ENCODE measurements at places on chromosomes 3 and 15.

DNA sequence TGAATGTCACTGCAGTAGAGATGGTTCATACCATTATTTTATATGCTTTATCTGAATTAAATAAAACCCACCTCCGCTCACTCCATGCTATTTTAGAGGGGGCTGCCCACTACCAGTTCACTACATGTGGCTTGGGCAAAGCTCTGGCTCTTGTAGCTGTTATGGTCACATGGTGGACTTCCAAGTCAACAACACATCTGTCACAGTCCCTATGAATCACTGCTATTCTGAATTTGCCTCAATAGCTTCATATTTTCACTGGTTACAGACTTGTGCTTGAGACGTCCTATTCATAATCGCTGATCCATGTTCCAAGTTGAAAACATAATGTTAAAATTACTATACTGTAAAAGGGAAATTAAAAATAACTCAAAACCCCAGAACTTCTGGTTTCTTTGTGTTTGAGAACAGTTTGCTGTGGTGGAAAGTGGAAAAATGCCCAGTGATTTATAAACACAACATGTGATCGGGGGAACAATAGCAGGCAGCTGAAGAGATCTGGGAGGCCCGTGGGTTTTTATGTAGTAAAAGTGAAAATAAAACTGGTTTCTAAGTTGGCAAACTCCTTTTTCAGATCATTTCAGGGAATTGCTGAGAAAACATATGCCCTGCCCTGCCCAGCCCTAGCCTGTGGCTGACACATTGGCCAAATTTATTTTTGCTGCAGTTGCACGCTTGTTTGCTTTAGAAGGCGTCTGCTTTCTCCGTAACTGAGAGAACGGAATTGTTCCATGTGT is 128.8 kb upstream of the PRR23C start:
- no peak for DNase-seq

GRCh38 chr3:134477938-134478337 is 7.8 kb downstream of the ANAPC13 start:
- no peak for DNase-seq

DNA sequence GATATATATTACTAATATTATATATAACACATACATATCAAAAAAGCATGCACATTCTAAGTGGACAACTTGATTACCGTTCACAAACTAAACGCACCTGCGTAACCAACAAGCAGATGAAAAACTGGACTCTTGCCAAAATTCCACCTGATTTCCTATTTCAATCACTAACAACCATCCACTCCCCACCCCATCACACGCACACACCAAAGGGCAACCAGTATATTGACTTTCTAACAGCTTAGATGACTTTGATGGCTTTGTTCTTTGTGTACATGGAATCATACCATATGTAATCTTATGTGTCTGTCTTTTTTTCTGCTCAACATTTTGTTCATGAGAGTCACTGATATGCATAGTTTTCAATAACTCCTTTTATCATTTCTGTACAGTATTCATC is 496.8 kb upstream of the ARRDC4 start:
- no peak for DNase-seq

DNA sequence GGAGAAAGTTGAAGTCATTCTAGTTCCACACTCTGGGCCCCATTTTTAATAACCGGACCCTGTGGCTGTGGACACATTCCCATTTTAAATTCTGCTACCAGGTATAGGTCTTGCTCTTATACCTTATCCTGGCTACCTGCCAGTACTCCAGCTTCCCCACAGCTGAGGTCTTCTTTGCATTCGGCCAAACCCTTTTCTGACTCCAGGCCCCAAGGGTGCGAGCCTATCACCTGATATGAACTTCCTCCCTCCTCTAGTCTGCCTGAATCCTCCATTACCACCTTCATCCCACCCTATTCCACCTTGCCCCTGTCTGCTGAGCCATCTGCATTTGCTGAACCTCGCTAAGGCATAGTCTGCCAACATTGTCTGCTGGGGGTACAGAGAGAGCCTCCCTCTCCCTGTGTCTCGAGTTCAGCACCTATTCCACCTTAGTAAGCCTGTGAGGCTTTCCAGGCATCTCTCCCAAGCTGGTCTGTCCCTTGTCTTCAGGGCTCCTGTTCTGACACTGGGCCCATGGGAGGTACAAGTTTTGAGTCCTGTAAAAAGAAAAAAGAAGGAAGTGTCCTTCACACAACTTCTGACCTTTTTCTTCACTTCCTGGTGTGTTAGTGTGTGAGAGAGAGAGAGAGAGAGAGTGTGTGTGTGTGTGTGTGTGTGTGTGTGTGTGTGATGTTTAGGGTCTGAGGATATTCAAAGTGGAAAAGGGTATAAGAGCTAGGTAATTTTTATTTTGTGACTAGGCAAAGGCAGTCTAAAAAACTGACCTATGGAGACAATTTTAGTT is 27.0 kb downstream of the PDE8A start:
- DNase-seq: no peak

DNA sequence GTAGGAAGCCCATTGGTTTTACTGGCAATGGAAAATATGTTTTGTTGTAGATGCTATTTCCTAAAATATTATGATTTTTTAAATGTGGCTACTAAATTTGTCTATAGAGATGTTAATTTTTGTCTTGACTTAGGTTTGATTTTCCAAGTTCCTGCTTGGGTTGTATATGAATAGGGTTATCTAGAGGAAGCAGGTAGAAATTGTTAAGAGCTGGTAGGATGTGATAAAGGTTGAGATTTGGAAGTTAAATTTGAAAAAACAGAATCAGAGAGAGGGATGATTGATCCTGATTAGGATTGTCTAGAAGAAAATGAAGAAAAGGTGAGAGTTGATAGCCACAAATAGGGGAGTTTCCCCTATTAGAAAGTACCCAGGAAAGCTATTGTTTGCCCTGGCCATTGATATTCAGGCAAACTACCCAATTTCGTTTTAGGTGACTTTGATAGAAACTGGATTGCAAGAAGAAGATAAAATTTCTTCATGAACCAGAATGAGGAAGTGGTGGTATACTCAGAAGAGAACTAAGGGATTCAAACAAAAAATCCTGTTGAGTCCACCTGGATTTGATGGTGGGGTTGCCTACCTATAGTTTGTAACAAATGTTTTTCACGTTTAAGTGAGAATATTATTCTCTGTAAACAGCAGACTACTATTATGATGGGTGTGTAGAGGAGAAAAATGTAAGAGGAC is 91.2 kb upstream of the PHLDB2 start:
- no peak for DNase-seq

GRCh38 chr3:178201714-178202113 is 334.5 kb upstream of the KCNMB2 start:
- DNase-seq: no peak

DNA sequence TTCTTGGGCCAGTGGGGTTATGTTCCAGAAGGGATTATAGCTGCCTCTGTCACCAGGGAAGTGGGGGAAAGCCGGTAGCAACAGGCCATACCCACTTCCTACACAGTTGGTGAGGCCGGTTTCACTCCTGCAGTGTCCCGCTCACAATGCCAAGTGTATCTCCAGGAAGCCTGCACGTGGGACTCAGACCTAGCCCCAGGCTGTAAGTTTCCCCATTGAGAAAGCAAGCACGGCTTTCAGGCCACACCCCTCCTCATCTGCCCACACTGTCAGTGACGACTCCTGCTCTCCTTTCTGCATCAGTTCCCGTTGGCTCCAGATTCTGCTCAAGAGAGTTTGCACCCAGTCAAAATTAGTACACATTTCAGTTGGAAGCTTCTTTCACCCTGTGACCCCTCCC is 51.6 kb upstream of the CPOX start:
- no peak for DNase-seq

DNA sequence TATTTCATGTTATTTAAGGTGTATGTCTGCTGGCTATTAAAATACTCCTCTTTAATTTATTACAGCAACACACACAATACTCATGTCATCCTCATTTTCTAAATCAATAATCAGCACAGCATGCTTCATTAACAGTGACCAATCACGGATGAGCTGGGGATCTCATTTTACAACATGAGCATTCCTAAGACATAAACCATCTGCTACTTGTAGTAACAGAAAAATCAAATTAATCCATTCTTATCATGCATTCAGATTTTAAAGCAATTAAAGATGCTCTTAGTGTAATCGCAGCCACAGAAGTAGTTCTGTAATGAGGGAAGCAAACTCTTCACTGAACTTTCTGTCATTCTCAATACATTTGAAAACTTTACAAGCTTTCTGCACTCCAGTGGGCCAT is 191.1 kb downstream of the TBC1D5 start:
- DNase-seq: no peak

DNA sequence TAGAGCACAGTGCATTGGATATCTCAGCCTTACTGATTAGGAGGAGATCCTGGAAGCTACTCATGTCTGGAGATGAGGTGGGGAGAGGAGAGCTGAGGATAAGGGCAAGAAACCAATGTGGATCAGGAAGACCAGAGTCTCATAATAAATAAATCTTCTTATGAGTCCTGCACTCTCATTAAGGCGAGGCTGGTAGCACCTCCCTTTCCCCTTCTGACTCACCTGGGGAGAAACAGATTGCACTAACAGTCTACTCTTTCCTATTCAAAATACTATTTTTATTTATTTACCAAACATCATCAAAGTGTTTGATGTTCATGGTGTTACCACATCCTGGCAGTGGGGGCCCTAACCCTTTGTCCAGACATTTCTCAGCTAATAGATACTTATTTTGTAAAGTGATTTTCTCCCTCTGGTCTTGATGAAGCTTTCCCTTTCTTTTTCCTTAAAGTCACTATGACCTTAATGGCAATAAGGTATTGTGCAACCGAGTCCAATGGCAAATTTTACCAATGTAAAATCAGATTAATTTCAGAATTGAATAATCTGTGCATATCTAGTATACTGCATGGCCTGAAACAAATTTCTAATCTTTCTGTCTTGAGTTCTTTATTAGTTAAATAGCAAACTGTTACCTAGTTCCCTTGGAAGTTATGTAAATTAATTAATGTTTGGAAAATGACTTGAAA is 81.1 kb downstream of the IQCH start:
- no peak for DNase-seq

GRCh38 chr15:63251701-63252100 is 25.7 kb upstream of the APH1B start:
- DNase-seq: no peak

DNA sequence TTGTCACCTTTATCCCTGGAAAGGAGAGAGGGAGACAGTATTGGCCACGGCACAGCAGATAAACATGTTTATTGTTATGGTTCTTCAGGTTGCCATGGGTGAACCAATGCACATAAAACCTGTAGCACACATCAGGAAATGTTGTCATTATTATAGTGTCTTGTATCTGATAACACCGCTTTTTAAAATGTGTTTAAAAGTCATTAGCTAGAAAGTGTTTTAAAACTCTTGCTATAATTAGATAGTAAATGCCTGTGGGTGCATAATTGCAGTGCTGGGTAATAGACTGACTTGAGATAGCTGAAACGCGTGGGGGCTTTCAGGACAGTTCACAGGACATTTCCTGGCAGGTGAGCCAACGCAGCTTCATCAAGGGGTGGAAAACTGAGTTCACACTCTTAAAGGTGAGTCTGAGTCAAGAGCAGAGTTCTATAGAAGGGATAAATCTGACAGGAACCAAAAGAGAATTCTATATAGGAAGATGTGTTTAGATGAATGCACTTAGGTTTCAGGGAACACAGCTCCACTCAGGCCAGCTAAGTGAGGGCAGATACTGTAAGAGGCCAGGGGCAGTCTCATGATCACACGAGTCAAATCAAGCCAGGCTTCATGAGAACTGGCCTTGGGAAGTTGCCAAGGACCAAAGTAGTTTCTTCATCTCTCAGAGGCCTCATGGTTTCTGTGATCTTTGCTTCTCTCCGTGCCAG is 35.6 kb upstream of the PPP4R2 start:
- no peak for DNase-seq

GRCh38 chr3:33174711-33175414 is 43.7 kb downstream of the SUSD5 start:
- no peak for DNase-seq

GRCh38 chr3:23312866-23313265 is 109.7 kb downstream of the UBE2E2 start:
- DNase-seq: no peak

DNA sequence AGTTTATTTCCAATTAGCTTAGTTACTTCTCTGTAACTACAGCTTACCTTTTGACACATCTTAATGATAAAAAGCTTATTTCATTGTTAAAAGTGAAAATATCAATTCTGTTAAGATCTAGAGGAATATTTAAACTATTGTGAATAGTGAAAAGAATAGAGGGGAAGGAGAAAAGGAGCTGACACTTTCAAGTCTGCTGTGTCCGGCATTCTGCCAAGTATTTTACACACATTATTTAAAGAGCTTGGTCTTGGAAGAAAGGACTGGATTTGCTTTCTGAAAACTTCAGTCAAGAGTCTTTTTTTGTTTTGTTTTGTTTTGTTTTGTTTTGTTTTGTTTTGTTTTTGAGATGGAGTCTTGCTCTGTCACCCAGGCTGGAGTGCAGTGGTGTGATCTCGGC is 34.8 kb downstream of the CCDC80 start:
- DNase-seq: no peak

- DNase-seq: no peak
Measured at GRCh38 chr3:138440121-138440521, 5.7 kb downstream of the ESYT3 start.

DNA sequence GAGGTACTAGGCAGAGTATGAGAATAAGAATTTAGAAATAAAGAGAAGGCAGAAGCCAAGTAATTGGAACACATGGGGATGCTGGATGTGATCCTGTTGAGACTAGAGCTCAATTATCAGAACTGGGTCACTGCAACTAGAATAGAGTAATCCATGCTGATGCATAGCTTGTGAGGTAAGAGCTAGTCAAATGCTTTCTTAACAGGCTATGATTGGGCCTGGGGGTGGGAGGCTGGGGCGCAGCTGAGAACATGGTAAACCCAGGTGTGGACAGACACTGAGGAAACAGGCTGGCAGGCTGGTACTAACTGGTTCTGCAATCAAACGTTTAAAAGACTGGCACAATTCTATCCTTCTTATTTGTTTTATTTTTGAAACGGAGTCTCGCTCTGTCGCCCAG is 50.5 kb upstream of the LRRFIP2 start:
- no peak for DNase-seq

- peak; percentile 40 for DNase-seq
Measured at GRCh38 chr15:77418966-77419835, 703 bp downstream of the PEAK1 start.

GRCh38 chr3:172666181-172666872 is 44.5 kb downstream of the NCEH1 start:
- DNase-seq: no peak

- DNase-seq: no peak
Measured at GRCh38 chr15:100183921-100184495, 157.8 kb downstream of the ADAMTS17 start.

GRCh38 chr3:148435534-148435933 is 262.2 kb upstream of the AGTR1 start:
- DNase-seq: no peak

- DNase-seq: no peak
Measured at GRCh38 chr3:72008226-72008996, 223.5 kb upstream of the PROK2 start.

DNA sequence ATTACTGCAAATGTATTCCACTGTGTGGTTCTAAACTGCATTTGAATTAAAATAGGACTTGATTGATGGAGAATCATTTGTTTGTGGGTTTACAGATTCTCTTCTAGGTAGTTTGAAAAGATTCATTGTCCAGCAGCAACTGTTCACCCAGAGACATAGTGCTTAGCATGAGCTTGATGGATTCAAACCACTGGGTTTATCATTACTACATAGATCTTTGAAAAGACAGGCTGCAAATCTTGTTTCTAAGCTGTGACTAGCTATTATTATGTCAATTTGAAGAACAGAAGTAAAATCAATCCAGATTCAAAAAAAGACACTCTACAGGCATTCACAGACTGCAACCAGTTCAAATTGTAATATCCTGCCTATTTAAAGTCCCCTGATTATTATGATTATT is 49.8 kb downstream of the MBNL1 start:
- no peak for DNase-seq

- no peak for DNase-seq
Measured at GRCh38 chr3:36954452-36955134, 9.7 kb upstream of the TRANK1 start.

- DNase-seq: no peak
Measured at GRCh38 chr3:66182246-66182645, 38.6 kb upstream of the SLC25A26 start.

All from fibroblast of skin of left quadriceps (primary cell).